ENCODE measurements at places on chromosomes 7 and 10. TPM values are rescaled to one million over a fixed set of nuclear protein-coding genes. Genes with fewer than 3 reads are reported as not detected.

The GATA3 gene
- 10.4 TPM for total RNA-seq

The NME8 gene
- total RNA-seq, result not detected

DNA sequence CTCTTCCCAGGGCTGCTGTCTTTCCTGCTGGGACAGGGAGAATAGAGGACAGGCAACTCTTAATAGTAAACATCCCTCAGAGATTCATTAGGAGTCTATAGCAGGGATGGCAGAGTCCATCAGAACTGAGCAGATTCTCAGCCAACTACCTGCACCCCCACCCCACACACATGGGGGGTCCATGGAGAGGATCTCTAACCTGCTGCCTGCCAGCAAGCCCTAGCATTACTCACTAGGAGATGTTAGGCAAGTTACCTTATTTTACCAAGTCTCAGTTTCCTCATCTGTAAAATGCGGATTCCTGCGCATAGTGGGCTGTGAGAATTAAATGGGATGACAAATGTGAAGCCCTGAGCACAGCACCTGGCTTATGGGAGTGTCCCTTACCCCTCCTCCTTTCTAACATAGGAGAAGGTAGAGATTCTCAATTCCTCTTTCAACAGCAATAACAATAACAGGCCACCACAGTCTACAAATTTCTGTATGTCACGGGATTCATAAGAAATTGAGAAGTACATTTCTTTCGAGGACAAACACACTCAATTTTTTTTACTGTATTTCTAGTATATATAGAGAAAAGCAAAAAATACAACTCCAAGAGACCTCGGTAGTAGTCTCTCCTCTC lies 23.8 kb upstream of the WDR11 start:
- no peaks in the 10 kb centered on the region for H3K4me1 ChIP-seq
- H3K36me3 ChIP-seq, result no peaks in the 10 kb centered on the region
- no peak overlapping the region for H3K4me3 ChIP-seq

The ZDHHC16 gene
- total RNA-seq, result 42.4 TPM

The GCK gene
- total RNA-seq, result 0.91 TPM

All from prostate gland (tissue), 2 donors.